ENCODE measurements at places on chromosomes 5 and 9. TPM values are rescaled to one million over a fixed set of nuclear protein-coding genes. Genes with fewer than 3 reads are reported as not detected.

The HSD17B4 gene
- total RNA-seq, result 106 TPM

The PRPF4 gene
- total RNA-seq, result 36.7 TPM

DNA sequence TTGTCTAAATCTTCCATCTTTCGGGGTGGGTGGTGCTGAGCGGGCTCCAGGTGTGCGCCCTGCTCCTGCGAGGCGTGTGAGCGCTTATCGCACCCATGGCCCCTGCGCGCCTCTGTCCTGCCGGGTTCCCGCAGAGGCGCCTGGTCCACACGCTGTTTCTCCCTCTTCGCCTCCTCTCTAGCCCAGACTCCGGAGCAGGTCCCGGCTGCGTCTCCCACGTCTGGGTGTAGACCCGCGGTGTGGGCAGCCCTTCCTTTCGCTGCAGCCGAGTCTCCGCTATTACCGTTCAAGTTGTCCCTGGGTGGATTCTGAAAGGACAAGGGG, 40.5 kb upstream of the PLEKHG4B start:
- H3K4me1 ChIP-seq, result peaks cover 1% of the 10 kb centered on the region
- no peak overlapping the region for H3K27ac ChIP-seq
- DNase-seq, result no peak
- H3K36me3 ChIP-seq, result no peaks in the 10 kb centered on the region

- H3K4me1 ChIP-seq, result peaks cover 45% of the 10 kb centered on the region
- no peaks in the 10 kb centered on the region for H3K36me3 ChIP-seq
- no peak overlapping the region for H3K4me3 ChIP-seq
These were observed 238.2 kb downstream of the TLE4 start for GRCh38 chr9:79809931-79810330.

- no peaks in the 10 kb centered on the region for H3K27me3 ChIP-seq
- H3K27ac ChIP-seq, result no peak overlapping the region
- H3K4me1 ChIP-seq, result no peaks in the 10 kb centered on the region
These were observed 284.5 kb downstream of the SPOCK1 start for GRCh38 chr5:137214446-137215189.

All from activated B cell treated with CpG ODN at 0.5 μM for 24 hours (primary cell).